ENCODE measurements at places on chromosomes 1 and 21.

DNA sequence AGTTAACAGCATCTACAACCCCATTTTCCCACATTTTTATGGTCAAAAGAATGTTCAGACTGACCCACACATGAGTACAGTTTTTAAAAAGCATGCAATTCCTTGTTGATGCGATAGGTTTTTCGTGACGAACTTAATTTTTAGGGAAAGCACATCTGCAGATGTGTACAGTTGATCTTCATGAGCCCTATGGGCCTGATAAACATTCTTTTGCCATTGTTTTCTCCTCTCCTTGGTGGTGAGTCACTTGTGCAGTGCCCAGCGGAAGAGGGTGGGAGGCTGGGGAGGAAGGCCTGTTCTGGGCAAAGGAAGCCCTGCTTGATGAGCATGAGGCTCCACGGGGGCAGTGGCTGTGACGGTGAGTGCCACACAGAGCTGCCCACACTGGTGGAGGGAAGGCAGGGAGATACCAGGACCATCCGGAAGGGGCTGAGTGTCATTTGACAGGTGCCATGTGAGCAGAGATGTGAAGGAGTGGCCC, 5.3 kb downstream of the ARF1 start:
- DNase-seq, result no peak

GRCh38 chr1:4894566-4894965, 240.2 kb downstream of the AJAP1 start:
- no peak for DNase-seq

GRCh38 chr1:10833630-10834557, 37.4 kb upstream of the CASZ1 start:
- no peak for DNase-seq

GRCh38 chr1:70536708-70537366, 125.8 kb downstream of the CTH start:
- DNase-seq, result no peak

GRCh38 chr1:77829851-77830250, 50.4 kb downstream of the MIGA1 start:
- no peak for DNase-seq
